Retina (tissue), 1 donor: ENCODE measurements at places on chromosomes 2 and 18.

DNA sequence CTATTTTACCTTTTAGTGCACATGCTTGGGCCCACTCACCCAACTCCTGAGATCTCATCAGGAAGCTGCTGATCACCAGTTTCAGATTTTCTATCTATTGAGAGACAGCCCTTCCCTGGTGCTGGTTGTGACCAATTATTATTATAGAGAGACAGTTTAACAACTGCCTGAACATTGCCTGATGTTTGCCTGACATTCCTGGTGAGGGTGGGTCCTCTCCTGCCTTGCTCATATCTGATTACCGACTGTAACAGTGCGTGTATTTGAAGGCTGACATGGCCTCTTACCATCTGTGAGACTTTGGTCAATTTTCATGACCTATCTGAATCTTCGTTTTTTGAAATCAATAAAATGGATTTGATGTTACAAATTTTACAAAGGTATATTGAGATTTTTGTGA lies 39.0 kb downstream of the FAM171B start:
- DNase-seq, result no peak

- DNase-seq, result no peak
These were observed 14.8 kb upstream of the MTERF4 start for GRCh38 chr2:241116606-241117560.

DNA sequence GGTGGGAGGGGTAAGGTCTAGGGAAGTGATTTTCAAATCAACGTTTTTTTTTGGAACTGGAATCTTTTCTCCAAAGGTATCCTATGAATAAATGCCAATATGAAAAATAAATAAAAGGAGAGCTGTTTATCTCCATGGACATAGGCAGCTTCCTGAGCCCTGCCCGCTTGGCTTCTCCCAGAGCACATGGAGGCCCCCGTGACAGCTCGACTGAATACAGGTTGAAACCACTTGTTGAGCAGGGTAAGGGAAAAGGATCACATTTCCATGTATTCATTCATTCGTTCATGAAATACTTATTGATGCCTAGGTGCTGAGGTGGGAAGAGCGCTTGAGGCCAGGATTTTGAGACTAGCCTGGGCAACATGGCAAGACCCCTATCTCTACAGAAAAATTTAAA lies 64.8 kb downstream of the MARCHF4 start:
- no peak for DNase-seq

GRCh38 chr2:149399934-149400615 lies 69.7 kb downstream of the LYPD6 start:
- DNase-seq, result peak; percentile 38

DNA sequence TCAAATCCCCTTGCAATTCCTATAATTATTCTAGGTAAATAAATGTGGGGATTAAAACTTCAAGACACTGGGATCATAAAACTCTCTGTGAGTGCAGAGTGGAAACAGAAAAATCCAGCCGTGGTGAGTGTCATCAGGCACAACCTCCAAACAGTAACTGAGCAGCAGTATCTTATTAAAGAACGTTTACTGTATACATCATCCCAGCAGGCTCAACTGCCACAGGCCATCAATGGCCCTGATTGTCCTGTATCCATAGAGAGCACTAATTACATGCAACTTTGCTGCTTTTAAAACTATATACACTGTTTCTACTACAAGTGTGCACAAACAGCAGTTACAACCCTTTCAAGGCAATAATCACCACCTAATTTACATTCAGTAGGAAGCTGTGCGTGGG lies 23.9 kb downstream of the GAREM1 start:
- no peak for DNase-seq

DNA sequence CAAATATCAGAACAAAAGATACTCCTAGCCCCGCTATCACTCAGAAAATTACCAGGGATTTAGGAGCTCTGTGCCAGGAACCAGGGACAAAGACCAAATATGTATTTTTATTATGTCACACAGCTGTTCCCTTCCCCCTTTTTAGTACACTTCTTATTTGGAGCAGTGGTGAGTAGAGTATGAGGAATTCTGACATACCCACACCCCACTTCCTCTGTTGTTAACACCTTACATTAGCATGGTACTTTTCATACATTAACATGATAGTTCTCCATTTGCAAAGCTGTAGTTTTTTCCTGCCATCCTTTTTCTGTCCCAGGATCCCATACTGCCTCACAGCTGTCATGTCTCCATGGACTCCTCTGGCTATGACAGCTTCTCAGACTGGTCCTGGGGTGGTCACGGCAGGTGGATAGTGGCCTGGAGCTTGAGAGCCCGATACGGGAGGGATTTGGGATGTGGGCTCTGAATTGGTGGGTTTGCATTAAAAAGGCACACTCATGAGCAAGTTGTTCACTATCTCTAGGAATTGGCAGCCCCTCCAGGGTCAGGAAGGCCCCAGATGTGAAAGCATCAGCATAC lies 100.2 kb downstream of the SH3RF3 start:
- no peak for DNase-seq

- DNase-seq, result no peak
These were observed 219.1 kb upstream of the PID1 start for GRCh38 chr2:229490167-229490566.

DNA sequence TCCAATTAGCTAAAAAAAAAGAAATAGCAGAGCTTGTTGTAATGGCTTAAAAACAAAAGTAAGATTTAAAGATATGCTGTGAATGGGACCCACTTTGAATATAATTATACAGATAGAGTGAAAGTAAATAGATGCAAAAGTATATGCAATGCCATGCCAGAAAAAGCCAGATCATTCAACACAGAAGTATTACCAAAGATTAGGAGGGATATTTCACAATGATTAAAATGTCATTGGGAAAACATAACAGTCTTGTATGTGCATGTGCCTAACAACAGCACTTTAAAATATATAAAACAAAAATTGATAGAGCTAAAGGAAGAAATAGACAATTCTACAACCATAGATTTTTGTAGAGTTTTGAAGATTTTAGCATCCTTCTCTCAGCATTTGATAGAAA lies 19.9 kb upstream of the SIGLEC15 start:
- no peak for DNase-seq

DNA sequence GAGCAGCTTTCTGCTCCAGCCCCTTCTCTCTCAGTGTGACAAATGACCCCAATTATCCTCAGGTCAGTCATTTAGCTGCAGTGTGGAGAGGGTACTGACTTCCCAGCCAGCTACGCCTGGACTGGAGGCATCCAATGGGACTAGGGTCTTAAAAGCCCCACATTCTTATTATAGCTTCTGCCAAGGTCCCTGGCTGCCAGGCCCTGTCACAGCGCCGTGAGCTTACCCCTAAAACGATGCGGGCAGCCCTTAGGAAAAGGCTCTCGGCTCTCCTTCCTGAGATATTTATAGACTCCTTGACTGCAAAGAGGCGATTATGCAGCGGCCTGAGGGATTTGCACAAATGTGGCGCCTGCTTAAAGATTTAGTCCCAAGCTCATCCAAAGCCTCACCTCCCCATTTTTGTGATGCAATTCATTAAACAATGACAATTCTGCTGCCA lies 69.2 kb upstream of the EDAR start:
- peak; percentile 59 for DNase-seq

DNA sequence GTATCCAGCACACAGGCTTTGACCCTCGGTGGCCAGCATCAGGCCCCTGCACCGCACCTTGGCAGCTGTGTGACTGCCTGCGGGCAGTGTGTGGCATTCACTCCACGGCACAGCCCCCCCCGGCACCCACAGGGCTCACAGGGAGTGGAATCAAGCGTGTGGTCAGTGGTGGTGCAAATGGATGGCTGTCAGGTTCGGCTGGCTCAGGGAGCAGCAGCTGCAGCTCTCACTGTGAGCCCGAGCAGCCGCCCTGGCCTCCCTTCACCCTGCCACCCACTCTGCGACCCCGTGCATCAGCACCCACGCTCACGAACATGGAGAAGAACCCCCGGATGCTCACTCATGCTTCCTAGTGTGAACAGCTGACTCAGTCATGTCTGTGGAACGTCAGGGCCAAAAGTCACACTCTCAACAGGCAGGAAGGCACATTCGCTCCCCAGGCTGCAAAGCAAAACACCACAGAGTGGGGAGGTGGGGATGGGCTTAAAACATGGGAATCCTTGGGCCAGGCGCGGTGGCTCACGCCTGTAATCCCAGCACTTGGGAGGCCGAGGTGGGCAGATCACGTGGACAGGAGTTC lies 41.5 kb upstream of the GPC1 start:
- DNase-seq, result no peak

DNA sequence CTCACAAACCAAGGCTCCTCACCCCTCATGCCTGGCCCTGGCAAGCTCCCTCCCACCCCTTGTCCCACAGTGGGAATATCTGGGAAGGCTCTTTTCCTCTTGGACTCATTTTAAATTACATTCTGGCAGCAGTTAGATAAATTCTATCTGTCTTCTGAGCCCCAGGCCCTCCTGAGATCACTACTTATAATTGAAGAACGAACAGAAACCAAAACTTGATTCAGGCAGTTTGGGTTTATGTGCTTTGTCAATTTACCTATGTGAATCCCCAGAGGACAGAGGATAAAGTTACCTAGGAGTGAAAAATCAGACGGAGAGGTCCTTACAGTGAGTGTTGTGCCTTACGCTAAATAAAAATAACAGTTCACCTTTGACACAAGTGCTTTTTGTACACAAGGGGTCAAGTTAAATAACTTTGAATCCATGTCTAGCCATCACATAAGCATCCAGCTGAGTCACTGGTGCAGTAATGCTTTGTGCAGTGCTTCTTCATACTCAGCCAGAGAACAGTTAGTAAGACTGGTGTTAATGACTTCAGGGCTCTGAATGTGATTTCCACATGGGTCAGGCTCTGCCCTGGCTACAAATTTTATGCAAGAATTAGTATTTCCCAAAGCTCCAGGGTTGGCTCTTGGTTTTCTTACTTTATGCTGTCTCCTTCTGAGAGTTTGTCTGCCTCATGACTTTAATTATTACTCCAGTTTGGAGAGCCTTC lies 329.3 kb downstream of the INSIG2 start:
- no peak for DNase-seq

GRCh38 chr2:136628490-136628889 lies 136.9 kb upstream of the THSD7B start:
- no peak for DNase-seq

DNA sequence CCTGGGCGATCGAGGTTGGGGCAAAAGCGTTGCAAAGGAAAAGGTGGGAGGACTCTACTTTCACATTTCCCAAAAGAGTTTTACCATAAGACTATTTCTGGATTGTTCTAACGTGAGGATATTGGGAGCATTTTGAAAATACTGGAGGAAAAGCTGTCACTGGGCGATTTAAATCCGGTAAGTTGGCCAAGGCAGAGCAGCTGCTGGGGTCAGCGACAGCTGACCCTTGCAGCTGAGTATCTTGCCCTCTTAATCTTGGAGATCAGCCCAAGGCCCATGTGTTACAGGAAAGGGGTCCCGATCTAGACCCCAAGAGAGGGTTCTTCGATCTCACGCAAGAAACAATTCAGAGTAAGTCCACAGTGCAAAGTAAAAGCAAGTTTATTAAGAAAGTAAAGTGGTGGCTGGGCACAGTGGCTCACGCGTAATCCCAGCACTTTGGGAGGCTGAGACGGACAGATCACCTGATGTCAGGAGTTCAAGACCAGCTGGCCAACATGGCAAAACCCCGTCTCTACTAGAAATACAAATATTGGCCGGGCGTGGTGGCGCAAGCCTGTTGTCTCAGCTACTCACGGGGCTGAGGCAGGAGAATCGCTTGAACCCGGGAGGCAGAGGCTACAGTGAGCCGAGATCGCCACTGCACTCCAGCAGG lies 964 bp upstream of the ST3GAL5 start:
- DNase-seq, result no peak

- no peak for DNase-seq
These were observed 59.1 kb downstream of the NRP2 start for GRCh38 chr2:205741256-205741978.

DNA sequence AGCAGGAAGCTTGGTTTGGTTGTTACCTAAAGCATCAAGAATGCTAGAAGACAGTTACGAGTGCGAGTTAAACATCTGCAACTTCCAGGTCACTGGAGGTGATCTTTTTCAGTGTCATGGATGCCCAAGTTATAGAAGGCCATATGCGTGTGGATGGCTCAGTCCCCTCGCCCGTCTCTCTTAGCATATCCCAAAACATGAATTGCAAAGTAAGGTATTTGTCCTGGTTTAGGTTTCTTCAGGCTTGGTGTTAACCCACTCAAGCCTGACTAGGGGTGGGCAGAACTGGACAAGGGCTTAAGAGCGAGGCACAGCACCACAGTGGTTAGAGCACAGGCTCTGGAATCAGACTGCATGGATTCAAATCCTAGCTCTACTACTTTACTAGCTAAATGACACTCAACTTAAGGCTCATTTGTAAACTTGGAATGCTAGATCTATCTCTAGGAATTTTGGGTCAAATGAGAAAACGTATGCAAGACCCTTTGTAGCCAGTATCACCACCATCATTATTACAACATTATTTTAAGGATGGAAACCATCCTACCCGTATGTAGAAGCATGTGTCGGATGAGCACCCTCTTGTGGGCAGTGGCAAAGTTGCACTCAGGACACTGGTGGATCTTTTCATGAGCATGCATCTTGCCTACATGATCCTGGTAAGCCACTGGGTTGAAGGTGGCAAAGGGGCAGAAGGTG lies 11.2 kb downstream of the ZNF142 start:
- DNase-seq, result peak; percentile 55

- DNase-seq, result no peak
These were observed 25.6 kb upstream of the CXXC1 start for GRCh38 chr18:50313031-50313607.

GRCh38 chr2:191618046-191618780 lies 59.7 kb upstream of the NABP1 start:
- no peak for DNase-seq

DNA sequence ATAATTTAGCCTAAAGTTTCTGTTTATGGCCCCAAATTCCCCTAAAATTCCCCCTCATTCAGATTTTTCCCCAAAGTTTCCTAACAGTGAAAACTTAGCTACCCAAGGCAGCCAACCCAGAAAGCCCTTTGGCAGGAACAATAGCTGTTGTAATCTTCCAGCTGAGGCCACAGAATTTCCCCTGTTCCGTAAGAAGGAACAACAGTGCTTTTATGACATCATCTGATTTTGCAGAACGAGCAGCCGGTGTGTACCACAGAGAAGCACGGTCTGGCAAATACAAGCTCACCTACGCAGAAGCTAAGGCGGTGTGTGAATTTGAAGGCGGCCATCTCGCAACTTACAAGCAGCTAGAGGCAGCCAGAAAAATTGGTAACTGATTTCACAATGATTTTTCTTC lies 6.3 kb downstream of the TNFAIP6 start:
- no peak for DNase-seq

DNA sequence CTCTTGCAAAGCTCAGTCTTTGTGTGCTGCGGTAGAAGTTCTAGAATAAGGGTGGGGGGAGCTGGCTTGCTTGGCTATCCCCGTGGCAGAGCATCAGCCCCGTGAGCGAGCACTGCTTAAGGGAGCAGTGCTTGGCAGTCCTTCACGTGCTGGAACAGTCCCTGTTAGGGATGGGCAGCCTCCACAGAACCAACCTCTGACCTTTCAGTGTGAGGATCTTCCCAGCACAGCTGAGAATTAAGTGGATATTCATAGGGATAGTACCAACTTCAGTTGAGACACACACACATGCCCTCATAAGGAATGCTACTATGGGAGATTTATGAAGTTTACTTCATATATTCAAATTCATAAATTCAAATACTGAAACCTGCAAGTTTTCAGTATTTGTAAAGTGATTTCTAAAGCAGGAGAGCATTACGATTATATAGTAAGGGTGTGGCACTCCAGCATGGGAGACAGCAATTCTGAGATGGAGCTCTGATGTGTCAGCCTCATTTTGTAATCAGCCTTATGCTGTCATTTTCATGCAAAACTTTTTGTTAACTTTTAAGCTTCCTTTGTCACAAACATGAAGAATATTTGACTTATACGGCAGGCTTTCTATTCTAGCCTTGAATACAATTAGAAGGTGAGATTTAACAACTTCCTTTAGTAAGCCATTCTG lies 39.5 kb downstream of the ATP9B start:
- no peak for DNase-seq
